Mesenchymal stem cell (in vitro differentiated cells and primary cell): ENCODE measurements at places on chromosomes 7 and 10.

DNA sequence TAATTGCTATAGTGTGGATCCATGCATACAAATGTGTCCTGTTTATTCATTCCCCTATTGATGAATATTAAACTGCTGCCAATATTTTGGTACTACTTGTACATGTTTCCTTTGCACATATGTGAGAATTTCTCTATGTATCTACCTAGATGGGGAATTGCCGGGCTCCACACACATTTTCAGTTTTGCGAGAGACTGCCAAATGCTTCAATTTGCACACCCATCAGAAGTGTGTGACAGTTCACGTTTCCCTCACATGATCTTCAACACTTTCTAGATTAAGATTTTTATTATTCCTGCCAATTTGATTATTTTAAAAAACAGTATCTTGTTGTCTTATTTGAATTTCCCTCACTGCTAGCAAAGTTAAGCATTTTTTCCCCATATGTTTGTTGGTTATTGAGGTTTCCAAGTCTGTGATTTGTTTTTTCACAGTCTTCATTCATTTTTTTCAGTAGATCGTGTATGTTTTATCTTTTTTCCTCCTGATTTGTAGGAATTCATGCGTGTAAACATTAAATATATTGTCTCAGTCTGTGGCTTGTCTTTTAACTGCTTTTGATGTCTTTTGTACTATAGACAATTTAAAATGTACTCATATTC, 2.4 kb upstream of the KLF14 start:
- DNase-seq: no peak

DNA sequence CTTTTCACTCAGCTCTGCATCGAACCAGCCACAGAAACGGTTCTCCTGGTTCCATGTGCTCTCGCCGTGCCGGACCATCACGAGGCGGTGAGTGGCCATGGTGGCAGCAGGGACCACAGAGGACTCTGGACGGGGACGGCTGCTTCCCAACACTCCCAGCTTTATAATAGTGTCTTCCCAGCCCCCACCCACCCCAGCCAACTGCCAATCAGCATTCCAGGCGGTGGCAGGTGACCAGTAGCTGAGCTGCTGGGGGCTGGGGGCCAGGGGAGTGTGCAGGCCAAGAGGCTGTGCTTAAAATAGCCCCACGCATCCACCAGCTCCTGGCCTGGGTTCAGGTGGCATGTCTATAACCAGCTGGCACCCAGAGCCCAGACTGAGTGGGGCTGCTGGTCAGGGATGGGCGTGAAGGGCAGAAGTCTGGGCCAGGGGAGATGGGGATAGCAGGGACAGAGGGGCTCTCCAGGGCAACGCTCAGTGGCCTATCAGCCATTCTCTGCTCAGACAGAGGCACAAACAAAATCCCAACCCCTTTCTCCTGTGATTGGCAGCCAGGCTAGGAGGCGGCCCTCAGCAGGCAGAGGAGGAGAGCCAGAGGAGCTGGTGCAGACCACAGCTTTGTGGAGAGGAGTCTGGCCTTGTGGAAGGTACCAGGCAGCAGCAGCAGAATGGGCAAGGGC, at the start of gene PGAM2:
TSS of gene PGAM2 (minus strand) at position 137 of the 680 bp plus-strand sequence. CDS start at position 99, 38 bp downstream.
- no peak for DNase-seq

- DNase-seq: no peak
Observed at GRCh38 chr10:47260505-47261111, 39.4 kb upstream of the GDF10 start.

DNA sequence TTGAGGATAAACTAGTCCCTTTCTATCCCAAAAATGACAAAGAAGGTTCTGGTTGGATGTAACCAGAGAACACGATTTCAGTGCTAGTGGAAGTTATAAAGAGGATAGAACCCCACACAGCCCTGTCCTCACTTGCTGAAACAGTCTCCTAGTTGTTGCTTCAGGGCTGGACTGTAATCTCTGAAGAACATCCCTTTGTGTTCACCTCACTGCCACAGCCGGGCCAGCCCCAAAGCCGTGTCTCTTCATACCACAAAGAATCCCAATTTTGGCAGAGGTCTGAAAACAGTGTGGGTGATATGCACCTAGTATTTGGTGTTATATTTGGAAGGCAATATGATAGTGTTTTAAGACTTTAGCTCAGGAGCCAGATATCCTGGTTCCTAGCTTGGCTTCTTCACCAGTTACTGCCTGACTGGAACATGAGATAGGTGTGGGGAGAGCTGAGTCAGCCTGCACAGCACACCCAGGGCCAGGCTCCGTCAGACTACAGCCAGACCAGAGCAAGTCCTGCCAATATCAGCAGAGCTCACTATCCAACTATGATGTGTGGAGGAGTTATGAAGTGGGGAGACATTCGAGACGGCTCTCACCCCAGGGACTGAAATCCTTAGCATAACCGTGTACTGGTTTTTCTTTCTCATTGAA, 21.2 kb downstream of the CYP3A4 start:
- DNase-seq: no peak

DNA sequence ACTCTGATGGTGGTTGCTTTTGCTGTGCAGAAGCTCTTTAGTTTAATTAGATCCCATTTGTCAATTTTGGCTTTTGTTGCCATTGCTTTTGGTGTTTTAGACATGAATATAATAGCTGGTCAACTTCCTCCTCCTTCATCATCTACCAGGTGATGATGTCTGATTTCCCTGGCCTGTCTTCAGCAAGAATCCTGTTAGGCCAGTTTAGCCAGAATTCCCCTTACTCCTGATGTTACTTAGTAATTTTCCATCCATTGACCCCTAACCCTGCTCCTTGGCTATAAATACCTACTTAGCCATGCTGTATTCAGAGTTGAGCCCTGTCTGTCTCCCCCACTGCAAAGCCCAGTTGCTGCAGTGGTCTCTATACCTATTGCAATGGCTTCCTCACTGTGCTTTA, 91.4 kb downstream of the ZNF777 start:
- DNase-seq: no peak

GRCh38 chr10:28186887-28187578, 115.8 kb downstream of the MPP7 start:
- DNase-seq: no peak

GRCh38 chr10:86327954-86328725, 38.5 kb downstream of the GRID1 start:
- DNase-seq: no peak

- DNase-seq: no peak
Observed at GRCh38 chr10:88702848-88703597, 3.0 kb upstream of the LIPK start.

GRCh38 chr10:9762966-9763656, 1254.6 kb upstream of the CELF2 start:
- peak; percentile 24 for DNase-seq

- peak; percentile 6 for DNase-seq
Observed at GRCh38 chr10:107790271-107790670, 625.8 kb upstream of the SORCS1 start.
